Ascending aorta (tissue), 2 donors: ENCODE measurements at places on chromosomes 2 and 18.

DNA sequence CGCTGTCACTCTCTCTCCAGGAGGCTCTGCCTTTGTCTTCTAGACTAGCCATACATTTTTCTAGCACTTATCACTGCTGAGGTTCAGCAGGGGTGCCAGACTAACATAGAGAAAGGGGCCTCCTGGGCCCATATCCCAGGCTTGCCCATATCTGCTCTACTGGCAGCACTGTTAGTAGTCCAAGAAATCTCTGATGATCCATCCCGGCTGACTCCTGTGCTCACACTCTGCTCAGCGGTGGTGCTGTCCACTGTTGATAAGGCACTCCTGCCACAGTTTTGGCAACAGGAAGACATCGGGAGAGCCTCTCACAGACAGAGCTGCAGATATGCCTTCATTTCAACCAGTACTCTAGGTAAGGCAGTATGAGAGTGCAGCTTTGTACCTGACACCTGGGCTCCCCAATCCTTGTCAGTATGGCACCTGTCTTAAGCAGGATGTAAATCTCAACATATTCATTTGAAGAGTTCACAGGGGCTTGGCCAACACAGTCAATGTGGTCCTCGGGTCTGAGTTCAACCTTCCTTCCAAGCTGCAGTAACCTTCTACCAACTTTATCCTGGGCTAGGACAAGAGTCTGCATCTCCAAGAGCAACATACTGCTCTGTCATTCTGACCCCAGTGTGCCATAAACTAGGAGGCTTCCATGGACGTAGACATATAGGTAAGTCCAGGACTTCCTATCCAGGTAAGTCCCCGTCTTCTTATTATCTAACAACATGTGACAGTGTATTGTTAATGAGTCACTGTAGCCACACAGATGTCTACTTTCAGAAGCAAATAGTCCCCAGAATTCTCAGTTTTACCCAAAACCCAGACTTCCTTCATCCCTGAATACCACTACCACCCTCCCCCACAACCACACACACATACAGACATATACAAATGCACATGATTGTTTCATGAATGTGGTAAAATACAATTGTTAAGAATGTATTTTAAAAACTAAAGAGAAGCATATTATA is 16.2 kb downstream of the KLF7 start:
- DNase-seq, result no peak

GRCh38 chr2:176432434-176432833 is 163.2 kb downstream of the MTX2 start:
- DNase-seq, result no peak

DNA sequence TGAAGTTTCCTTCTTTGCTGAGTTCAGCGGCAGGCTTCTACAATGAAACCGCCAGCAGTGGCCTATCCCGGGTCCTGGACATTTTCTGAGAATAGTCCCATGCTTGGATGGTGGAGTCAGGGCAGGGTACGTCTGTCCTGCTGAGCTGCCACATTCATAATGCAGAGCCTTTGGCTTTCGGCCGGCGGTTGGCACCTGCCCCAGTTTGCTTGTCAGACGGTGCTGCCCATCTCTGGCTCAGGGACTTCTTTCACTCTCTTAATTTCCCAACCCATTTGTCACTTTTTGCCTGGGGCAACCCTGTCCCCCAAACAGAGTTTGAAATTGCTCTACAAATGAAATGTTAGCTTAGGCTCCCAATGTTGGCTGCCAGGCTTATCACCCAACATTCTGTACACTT is 57.2 kb downstream of the SOX11 start:
- DNase-seq, result no peak

DNA sequence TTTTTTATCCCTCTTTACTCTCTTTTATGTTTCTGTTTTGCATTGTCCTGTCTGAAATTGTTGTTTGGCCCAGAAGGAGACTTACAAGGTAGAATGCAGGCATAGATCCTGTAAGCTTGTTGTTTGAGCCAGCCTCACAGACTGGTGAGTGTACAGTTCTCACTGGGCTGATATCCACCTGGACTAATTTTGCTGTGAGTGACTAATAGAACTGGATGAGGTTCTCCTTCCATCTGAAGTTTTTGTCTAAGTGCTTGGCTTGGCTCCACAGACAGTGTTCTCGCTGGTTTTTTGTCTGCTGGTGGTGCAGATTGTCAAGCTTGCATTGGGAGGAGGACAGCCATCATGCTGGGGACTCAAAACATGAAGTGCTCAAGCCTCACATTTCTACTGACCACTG is 495.7 kb downstream of the TSN start:
- no peak for DNase-seq

GRCh38 chr2:235640926-235641723 is 147.3 kb downstream of the AGAP1 start:
- no peak for DNase-seq
